ENCODE measurements at places on chromosomes 12 and 14.

DNA sequence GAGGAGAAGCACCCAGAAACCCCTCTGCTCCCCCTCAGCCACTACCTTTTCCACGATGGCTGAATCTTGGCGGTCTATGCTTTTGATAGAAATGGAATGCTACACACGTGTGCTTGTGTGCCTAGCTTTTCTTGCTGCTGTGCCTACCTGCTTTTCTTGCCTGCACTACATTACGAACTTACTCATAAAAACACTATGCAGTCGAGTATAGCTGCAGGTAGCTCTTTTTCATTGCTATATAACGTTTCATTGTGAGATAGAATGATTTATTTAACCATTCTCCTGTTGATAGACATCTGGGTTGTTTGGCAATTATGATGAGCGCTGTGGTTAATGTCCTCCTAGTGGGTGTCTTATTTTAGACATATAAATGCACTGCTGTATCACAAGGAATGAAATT, 67.9 kb upstream of the NCOR2 start:
- DNase-seq = no peak
- peaks cover 13% of the 10 kb centered on the region for H3K4me1 ChIP-seq
- no peaks in the 10 kb centered on the region for H3K27me3 ChIP-seq
- H3K4me3 ChIP-seq = no peak overlapping the region
- H3K36me3 ChIP-seq = no peaks in the 10 kb centered on the region

- no peaks in the 10 kb centered on the region for H3K27me3 ChIP-seq
- H3K4me3 ChIP-seq = no peak overlapping the region
- H3K36me3 ChIP-seq = no peaks in the 10 kb centered on the region
- no peaks in the 10 kb centered on the region for H3K4me1 ChIP-seq
- no peak for DNase-seq
Measured at GRCh38 chr14:101033446-101034165, 130.1 kb upstream of the RTL1 start.

DNA sequence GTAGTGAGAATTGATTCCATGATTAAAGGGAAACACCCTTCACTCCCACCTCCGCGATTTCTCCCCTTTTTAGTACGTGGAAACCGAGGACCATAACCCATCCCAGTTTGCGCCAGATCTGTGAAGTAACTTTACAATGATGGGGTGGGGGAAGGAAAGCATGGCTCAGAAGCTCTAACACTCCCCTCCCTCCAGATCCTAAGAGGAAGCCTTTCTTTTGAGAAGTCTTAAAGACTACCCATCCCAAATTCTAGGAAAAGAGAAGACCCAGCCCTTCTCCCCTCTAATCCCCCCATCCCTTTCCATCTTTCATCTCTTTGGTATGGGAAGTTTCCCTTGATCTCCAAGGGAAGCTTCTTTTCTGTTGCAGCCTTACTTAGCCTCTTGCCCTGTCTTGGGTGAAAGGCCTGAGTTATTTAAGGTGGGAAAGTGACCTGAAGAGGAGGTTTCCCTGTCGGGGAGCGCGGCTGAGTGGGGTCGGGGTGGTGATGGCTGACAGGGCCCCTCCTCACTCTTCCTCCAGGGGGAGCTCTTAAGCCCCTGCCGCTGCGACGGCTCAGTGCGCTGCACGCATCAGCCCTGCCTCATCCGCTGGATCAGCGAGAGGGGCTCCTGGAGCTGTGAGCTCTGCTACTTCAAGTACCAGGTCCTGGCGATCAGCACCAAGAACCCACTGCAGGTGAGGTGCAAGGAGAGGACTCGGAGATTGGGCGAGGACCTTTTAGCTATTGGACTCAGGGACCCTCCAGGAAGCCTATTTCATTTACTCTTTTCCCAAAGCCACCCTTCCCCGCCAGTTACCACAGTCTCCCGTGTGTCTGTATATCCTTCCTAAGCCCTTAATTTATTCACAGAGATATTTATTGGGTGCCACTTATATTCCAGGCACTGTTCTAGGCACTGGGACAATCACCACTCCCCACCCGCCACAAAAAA, 1.8 kb downstream of the MARCHF9 start:
- H3K36me3 ChIP-seq = peaks cover 25% of the 10 kb centered on the region
- H3K4me3 ChIP-seq = peak overlapping the region; percentile 87
- peak; percentile 78 for DNase-seq
- peak overlapping the region; percentile 51 for H3K27ac ChIP-seq
- H3K27me3 ChIP-seq = no peaks in the 10 kb centered on the region
- peaks cover 39% of the 10 kb centered on the region for H3K4me1 ChIP-seq

GRCh38 chr14:48914382-48914781, 671.8 kb downstream of the RPS29 start:
- no peaks in the 10 kb centered on the region for H3K4me1 ChIP-seq
- H3K27me3 ChIP-seq = no peaks in the 10 kb centered on the region
- no peak overlapping the region for H3K27ac ChIP-seq

DNA sequence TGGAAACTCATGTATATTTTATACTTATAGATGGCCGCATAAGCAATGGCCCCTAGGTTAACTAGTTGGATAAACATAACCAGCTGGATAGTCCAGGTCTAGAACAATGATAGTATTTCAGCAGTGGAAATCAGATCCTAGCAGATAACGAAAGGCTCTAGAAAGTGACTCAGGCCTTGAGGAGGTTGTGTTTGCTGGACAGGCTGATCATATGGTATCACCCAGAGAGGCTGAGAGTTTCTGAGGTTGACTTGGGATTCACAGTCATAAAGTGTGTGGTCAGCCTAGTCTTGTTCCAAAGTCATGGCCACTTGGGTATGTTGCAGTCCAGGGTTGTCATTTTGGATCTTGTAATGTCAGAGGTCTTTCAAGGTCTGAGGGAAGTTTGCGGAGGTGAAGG, 16.8 kb downstream of the FLVCR2 start:
- DNase-seq = no peak
- no peaks in the 10 kb centered on the region for H3K4me1 ChIP-seq
- H3K4me3 ChIP-seq = no peak overlapping the region
- no peaks in the 10 kb centered on the region for H3K27me3 ChIP-seq

- no peaks in the 10 kb centered on the region for H3K36me3 ChIP-seq
- H3K4me3 ChIP-seq = no peak overlapping the region
- H3K4me1 ChIP-seq = peaks cover 4% of the 10 kb centered on the region
- peaks cover 73% of the 10 kb centered on the region for H3K27me3 ChIP-seq
- H3K27ac ChIP-seq = no peak overlapping the region
Measured at GRCh38 chr14:96040828-96041371, 1.7 kb downstream of the C14orf132 start.

DNA sequence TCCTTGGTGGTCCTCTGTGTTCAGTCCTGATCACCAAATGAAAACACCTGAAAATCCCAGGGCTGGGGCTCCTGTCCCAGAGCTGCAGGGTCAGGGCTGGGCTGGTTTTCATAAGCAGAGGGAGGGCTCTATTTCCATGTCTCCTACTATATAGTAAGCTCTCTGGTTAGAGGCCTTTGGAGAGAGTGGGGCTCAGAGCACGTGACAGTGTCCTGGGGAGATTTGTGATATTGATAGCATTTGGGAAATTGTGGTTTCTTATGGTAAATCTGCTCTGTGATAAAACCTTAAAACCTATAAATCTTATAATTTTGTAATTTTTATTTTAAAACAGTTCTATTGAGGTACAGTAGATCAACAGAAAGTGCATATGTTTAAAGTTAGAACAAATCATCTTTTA, 1202.2 kb downstream of the TMEM121 start:
- no peak overlapping the region for H3K27ac ChIP-seq
- no peaks in the 10 kb centered on the region for H3K36me3 ChIP-seq
- H3K4me3 ChIP-seq = no peak overlapping the region
- no peaks in the 10 kb centered on the region for H3K27me3 ChIP-seq
- H3K4me1 ChIP-seq = peaks cover 6% of the 10 kb centered on the region

GRCh38 chr12:43285159-43285598, 266.8 kb downstream of the ADAMTS20 start:
- H3K36me3 ChIP-seq = no peaks in the 10 kb centered on the region
- no peaks in the 10 kb centered on the region for H3K27me3 ChIP-seq

- H3K4me3 ChIP-seq = peak overlapping the region; percentile 99
- H3K4me1 ChIP-seq = peaks cover 50% of the 10 kb centered on the region
- H3K36me3 ChIP-seq = peaks cover 55% of the 10 kb centered on the region
- peak overlapping the region; percentile 99 for H3K27ac ChIP-seq
- peaks cover 3% of the 10 kb centered on the region for H3K27me3 ChIP-seq
- no peak for DNase-seq
Measured at GRCh38 chr12:55931317-55931779, 386 bp downstream of the DGKA start.

DNA sequence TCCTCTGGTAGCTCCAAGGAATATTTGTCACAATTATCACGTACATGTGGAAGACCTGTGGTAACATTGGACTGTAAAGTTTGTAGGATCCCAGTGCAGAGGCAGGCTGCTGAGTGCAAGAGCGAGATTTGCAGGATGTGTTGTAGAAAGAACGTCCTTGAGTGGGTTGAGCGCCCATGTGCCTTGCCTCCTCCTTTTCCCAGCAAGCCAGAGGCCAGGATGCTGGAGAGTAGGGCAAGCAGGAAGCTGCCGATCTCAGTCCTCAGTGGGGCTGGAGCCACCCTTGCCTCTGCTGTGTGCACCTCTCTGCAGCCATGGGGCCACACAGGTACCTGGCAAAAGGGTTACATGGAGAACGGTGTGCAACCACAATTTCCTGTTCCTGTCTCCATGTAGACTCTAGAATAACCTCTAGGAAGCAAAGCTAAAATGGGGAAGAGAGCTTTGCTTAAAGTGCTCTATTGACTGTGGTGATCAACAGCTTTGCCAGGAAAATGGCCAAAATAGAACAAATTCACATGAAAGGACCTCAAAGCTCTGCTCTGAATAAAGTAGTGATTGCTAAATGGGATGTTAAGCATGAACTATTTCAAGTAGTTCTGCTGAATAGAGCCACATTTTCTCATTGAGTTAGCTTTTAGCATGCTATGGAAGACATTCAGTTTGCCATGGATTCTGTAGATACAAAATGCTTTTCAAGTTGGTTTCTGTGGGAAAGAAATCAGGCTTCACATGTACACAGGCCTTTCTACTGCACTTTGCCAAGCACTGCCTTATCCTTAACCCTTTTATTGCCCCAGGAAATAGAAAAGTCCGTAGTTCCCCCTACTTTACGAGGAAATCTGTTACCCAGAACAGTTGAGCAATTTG, 37.4 kb downstream of the ANKRD9 start:
- peaks cover 18% of the 10 kb centered on the region for H3K36me3 ChIP-seq
- no peaks in the 10 kb centered on the region for H3K27me3 ChIP-seq
- no peak overlapping the region for H3K27ac ChIP-seq

DNA sequence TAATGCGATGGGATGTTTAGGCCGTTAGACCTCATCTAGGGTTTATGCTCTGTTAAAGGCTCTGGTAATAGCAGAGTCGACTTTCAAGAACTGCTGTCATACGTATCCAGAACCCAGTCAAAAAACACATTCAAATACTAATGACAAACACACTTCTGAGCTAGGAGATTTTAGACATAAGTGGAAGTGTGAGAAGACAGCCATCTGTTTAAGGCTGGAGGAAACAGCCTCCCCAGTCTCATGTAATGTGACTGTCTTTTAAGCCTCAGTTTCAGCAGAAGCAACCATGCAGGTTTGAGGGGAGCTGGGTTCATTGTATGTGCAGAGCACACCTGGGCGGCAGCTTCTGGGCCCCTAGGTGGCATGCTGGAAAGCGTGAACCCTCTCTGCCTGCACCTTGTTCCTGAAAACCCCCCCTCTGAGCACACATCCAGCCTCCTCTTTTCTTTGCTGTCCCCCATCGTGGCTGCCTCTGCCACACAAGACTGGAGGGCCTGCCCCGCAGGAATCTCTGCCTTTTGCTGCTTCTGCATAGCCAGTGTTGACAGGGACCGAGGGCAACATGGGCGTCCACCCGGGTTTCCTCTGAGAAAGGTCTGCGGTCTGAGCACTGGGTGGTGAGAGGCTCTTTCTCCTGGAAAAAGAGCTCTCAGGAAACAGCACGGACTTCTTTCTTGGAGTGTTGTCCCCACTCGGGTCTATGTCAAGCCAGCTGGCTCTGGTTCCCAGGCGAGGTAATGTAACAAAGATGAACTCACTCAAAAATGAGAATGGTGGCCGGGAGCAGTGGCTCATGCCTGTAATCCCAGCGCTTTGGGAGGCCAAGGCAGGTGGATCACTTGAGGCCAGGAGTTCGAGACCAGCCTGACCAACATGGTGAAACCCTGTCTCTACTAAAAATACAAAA, 11.6 kb downstream of the WNT5B start:
- DNase-seq = no peak
- no peak overlapping the region for H3K4me3 ChIP-seq
- H3K4me1 ChIP-seq = peaks cover 2% of the 10 kb centered on the region
- H3K27ac ChIP-seq = no peak overlapping the region

DNA sequence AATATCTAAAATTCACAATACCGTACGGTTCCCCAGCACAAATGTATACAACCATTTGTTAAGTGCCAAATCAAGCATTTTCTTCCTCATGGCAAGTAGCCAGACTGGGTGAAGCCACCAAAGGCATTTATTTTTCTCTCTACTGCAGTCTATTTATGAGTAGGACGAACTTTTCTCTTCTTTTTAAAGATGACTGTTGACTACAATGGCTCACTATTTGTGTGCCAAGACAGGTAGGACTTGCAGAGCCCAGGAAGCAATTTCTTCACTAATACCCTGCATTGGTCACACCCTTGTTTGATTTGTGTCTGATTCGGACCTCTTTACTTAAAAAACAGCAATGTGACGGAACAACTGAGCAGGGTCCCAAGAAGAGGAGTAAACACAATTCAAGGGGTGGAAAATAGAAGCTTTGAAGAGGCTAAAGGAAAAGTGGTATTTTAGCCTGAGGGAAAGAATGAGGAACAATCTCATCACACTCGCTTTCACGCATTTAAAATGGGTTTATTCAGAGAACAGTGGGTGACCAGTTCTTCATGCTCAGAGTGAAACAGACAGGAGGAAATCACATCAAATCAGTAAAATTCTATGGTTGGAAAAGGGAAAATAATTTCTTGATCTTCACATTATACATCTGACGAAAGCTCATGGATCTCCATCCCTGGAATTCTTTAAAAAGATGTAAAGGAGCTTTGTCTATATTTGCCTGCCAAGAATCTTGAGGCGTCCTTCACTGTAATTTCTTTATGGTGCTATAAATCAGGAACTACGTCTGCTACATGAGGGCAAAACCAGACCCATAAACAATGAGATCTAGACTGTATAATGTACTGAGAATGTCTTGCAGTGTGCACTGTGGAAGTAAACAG, 183.8 kb downstream of the PPM1H start:
- no peaks in the 10 kb centered on the region for H3K4me1 ChIP-seq
- H3K27me3 ChIP-seq = peaks cover 19% of the 10 kb centered on the region
- no peak overlapping the region for H3K4me3 ChIP-seq
- H3K36me3 ChIP-seq = no peaks in the 10 kb centered on the region

Measured in activated naive CD8-positive, alpha-beta T cell treated with anti-CD3 and anti-CD28 coated beads for 36 hours (primary cell).